Renal cortex interstitium (tissue), 15 donors: ENCODE measurements at places on chromosomes 12 and 14. TPM values are rescaled to one million over a fixed set of nuclear protein-coding genes. Genes with fewer than 3 reads are reported as not detected.

DNA sequence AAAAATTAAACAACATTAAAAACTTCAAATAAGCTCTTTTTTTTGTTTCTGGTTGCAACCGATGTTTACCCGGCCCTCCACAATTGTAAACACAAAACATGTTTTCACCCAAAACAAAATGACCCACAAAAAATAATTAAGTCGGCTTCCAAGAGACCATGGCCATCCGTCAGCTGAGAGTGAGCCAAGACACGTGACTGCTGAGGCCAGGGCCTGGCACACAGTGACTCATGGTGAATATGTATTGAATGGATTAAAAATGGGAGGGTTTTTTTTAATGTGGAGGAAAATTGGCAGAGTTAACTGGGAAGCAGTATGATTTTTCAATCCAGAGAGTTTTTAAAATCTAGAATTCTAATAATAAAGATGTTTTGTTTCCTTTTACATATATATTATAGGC lies 13.8 kb upstream of the CPNE8 start:
- no peak for DNase-seq

GRCh38 chr12:42617622-42618021 lies 28.1 kb upstream of the PRICKLE1 start:
- no peak for DNase-seq

DNA sequence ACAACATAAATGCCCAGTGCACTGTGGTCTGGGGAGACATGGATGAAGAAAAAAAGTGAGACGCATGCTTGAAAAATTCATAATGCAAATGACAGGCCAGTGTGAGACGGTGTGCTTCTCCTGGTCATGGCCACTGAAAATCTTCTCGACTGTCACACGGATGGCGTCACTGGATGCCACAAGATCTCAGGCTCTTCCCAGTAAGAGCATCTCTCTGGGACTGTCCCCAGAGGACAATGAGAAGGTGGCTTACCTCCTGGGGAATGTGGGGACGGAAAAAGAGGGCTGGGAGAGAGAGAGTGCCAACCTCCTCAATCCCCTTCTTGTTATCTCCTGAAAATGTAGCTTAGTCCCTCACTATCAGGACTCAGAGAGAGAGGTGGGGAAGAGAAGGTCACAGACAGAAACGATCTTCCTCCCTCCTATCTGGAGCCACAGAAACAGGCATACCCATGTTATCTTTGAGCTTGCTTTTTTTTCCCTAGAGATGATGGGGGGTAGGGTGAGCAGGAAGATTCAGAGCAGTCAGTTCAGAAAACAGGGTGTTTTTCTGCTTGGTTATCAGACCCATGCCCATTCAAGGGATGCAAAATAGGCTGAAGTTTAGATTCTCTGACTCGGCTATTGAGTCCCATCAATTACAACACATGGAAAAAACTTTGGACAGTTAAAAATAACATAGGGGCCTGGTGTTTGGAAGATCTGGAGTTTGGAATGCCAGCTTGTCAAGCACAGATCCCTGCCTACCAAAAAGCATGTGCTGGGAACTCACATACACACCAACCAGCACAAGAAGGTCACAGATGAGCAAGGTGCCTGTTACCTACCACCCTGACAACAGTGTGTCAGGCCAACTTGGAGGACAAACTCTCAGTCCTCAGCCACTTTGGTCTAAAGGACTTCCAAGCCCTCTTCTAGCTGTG lies 24.2 kb downstream of the DPF3 start:
- DNase-seq = no peak

DNA sequence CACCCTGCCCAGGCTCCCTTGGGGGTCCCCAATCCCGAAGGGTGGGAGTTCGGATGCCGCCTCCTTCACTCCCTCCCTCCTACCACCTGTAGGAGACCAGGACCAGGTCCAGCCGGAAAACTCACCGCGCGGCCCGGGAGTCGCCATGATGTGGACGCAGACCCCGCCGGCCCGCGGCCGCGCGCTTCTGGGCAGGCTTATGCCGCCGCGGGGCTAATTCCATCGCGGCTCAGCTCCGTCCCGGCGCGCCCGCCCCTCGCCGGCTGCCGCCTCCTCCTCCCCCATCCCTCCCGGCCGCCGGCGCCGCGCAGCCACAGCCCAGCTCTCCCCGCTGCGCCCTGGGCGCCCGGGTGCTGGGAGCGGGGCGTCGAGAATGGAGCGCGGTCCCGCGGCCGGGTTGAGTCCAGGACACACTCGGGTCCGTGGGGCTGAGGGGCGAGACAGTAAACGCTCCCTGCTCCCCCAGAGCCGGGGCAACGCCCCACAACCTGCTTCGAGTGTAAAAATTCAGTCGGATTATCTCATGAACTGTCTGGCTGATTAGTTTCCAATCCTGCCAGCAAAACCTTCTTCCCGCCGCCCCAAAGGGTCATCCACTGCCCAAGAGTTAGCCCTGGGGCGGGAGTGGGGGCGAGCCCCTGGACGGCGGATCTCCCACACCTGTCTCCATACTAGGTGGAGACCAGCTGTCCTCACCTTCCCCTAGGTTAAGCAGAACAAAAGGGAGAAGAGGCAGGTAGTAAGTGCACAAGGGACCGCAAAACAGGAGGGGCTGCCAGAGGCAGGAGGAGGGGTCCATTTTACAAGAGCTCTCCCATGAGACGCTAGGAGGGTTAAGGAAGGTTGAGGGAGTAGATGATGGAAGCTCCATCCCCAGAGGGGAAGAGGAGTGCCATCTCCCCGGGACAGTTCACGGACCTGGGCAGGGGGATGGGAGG lies at the start of gene ANO2:
Gene ANO2 (minus strand): TSS at position 189 of the 938 bp plus-strand sequence. CDS start 42 bp downstream, at position 147.
- peak; percentile 39 for DNase-seq

DNA sequence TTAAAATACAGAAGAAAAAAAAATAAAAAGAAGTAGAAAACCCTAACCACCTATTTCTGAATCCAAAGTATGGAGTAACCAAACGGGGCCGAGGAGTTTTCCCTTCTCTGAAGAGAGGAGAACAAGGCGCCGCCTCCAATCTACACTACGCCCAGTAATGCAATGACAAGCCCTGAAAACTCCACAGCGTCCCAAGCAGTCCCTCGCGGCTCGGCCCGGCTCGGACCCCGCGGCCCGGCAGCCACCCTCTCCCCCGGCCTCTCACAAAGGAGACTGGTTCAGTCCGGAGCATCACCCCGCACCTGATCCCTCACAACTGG lies 371 bp downstream of the CHD8 start:
- DNase-seq = no peak

- DNase-seq = no peak
Measured at GRCh38 chr14:26276757-26277156, 321.1 kb downstream of the NOVA1 start.

- DNase-seq = no peak
Measured at GRCh38 chr14:60753264-60754119, 18.9 kb downstream of the MNAT1 start.

DNA sequence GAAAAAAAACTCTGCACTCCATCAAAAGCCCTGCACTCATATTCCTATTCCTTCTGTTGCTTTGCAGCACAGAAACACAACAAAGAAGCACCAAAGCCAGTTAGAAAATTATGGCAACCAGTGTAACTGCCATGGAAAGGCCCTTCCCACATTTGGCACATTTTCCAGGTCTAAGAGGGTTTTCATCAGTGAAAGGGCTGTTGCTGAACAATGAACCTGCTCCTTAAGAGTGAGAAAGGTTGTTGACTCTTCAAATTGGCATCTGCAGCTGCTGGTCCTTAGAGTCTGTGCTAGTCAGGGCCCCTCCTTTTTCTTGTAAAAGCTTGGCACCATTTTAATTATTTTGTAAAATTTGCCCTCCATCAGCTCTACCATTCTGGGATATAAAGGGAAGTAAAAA lies 378.7 kb upstream of the KITLG start:
- no peak for DNase-seq

DNA sequence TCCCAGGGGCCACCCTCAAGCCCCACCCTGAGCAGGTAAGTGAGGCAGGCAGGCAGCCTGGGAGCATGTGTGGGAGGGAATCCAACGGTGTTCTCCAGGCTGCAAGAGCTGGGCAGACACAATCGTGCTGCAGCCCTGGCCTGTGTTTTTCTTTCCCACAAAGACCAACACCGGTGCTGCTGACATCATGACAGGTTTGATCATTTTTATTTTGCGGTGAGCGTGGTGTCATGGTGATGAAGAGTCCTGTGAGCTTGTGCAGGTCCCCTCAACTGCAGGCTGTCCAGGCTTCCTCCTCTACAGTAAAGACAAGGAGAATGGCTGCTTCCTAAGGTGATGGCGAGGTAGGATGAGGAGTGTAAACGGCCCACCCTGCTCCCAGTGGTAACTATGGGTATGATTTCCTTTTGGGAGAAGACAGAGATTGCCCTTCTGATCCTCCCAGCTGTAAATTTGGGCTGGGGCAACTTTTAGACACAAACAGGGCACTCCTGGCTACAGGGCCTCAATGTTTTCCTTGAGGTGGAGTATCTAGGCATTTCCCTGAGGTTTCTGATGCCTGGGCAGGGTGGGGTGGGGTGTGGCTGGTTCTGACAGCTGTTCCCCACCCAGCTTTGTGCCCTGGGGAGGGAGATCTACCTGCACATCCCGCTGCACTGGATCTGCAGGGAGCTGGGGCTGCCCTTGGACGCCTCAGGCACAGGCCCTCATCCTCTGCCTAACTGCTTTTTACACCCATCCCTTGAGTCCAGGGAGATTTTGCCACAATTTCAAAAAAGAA lies 109.1 kb downstream of the VCPKMT start:
- no peak for DNase-seq

GRCh38 chr12:40469736-40470135 lies 222.5 kb upstream of the CNTN1 start:
- DNase-seq = no peak

- no peak for DNase-seq
Measured at GRCh38 chr12:103665971-103666370, 78.9 kb downstream of the STAB2 start.

- DNase-seq = peak; percentile 40
Measured at GRCh38 chr14:24734917-24735500, 101.0 kb upstream of the GZMB start.

GRCh38 chr14:35438910-35439713 lies 34.6 kb upstream of the NFKBIA start:
- no peak for DNase-seq

DNA sequence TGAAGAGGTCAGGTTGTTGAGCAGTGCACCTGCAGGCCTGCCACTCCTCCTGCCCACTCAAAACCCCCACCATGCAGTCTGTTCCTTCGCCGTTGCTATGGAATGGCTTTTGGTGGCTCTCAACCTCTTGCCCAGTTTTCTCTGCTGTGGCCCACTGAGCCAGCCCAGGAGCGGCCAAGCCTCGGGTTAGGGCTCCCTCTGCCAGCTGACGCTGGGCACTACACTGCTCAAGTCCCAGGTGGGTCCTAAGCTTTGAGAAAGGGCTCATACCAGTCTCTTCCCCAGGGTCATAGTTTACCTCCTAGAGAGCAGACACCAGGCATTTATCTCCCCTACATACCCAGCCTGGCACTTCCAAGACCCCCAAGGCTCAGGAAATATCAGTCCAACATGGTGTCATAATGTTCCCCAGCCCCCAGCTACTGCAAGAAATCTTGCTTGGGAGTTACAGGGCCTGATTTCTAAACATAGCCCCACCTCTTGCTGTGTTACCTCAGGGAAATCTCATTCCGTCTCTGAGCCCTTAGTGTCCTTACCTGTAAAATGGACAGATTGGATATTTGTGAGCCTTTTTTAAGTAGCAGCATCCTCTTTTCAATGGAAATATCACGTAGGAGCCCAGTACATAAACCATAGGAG lies 59.4 kb downstream of the TSPAN11 start:
- peak; percentile 41 for DNase-seq

The FOXN4 gene
- 1.8 TPM for polyA plus RNA-seq

The SPSB2 gene
- polyA plus RNA-seq = 15.1 TPM

The GALNT16 gene
- 4.5 TPM for polyA plus RNA-seq

The KCNK10 gene
- 0.41 TPM for polyA plus RNA-seq

The GYS2 gene
- not detected for polyA plus RNA-seq

The HOXC4 gene
- 53.9 TPM for polyA plus RNA-seq

The SLCO1B1 gene
- polyA plus RNA-seq = 0.08 TPM

The SLC22A17 gene
- 50.0 TPM for polyA plus RNA-seq

The AQP2 gene
- 435 TPM for polyA plus RNA-seq

The SPRYD4 gene
- polyA plus RNA-seq = 4.9 TPM

The SERPINA3 gene
- polyA plus RNA-seq = 0.25 TPM
